ENCODE measurements at places on chromosomes 7 and 10. TPM values are rescaled to one million over a fixed set of nuclear protein-coding genes. Genes with fewer than 3 reads are reported as not detected.

KLF14 gene
- total RNA-seq, result not detected

PARD3 gene
- total RNA-seq, result 47.5 TPM

VPS37D gene
- 13.2 TPM for total RNA-seq

SPACDR gene
- total RNA-seq, result 0.54 TPM

IFIT1 gene
- total RNA-seq, result 16.9 TPM

- no peak for DNase-seq
These were observed 195.7 kb upstream of the KLF6 start for GRCh38 chr10:3980660-3981059.

DNA sequence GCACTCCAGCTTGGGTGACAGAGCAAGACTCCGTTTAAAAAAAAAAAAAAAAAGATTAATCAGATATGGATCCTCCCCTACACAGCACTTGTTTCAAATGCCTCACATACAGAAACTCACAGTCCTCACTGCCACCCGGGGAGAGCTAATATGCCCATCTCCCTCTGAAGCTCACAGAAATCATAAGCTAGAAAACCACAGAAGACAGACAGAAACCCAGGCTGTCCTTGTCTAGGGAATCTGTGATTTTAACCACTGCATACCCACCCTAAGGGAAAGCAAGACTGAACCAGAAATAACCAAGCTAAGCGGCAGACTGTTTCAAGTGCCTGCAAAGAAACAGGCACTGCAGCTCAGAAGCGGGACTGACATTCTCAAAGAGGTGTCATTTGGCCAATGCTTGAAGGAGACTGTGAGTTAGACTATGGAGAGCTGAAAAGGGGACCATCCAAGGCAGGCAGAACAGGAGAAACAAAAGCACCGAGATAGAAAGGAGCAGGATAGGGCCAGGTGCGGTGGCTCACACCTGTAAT, 37.6 kb downstream of the SLC37A3 start:
- DNase-seq, result no peak

DNA sequence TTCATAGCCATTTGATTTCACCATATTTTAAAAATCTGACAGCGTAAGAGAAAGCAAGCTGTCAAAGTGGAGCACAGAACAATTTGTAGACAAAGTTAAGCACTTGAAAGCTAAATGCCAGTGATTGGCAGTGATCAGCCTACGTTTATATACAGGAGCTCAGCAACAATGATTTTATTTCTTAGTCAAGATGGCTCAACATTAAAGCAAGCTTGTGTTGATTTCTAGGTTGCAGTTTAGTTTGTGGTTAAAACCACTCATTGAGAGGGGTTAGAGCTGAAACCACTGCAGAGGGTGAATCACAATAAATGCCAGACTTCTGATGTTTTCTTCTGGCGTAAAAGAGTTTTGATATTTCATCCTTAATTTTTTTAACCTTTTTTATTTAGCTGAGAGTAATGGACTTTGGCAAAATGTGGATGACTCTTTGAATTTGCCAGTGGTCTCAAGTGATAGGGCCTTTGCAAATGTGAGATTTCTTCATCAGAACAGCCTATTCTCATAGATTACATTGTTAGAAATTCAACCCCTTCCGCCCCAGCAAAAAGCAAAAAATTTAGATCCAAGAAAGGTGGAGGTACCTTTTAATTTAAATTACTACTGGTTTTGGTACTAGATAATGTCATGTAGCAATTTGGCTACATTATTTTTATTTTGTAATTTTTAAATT, 73.8 kb downstream of the SHOC2 start:
- DNase-seq, result no peak

DNA sequence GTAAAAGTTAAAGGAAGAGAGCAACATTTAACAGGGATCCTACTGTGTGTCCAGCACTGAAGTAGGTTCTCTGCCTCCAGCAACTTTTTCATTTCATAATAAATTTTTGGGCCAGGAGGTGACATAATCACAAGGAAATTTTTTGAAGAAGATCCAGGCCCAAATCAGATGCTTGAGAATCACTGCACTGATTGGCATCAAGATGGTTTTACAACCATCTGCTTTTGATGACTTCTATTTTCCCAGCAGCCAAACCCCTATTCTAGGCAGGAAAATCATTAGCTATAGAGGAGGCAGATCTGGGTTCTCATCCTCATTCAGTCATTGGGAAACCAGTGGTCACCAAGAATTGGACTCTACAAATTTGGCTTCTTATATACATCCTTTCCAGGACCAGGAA, 79.0 kb downstream of the ARL4A start:
- no peak for DNase-seq

DNA sequence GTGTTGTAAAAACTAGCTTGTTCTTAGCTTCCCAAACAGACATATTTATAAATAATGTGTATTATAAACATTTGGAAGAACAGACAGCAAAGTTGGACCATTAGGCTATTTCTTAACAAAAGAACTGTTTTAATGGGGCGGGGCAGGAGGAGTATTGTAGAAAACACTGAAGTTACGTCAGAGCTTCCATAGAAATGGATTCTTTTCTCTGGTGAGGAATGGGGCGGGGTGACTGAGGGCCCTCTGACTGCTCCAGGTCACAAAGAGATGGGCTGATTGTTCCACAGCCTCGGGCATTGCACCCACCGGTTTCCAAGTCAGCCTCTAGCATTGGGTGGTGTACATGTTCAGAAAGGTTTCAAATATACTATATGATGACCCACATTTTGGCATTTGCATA, 36.8 kb upstream of the ADAM12 start:
- no peak for DNase-seq

All from kidney (tissue), 22 donors.